Occipital lobe (tissue), 3 donors: ENCODE measurements at places on chromosomes 12 and 14. TPM values are rescaled to one million over a fixed set of nuclear protein-coding genes. Genes with fewer than 3 reads are reported as not detected.

GRCh38 chr14:66114071-66114470, 372.1 kb upstream of the CCDC196 start:
- DNase-seq: no peak

DNA sequence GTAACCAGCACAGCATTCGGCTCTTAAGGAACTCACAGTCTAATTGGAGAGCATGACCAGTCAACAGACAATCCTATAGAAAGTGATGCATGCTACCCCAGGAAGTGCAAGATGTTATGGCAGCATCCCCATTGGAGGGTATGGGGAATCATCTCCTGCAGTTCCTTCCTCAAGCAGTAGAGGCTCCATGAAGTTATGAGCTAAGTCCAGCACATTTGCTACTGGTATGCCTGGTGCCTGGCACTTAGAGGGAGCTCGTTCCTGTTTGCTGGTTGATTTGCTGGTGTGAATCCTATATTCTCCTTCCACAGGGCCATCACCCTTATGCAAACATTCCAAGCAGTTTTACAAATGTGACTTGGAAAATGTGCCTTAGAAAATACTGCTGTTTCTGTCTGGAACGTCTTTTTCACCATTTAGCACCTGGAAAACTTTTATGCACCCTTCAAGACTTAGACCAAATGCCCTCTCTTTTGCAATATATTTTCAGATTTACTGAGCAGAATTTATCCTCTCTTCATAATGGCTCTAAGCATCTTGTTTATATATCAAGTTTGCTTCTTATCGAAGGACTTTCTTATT, 136.1 kb upstream of the WSCD2 start:
- no peak for DNase-seq

DNA sequence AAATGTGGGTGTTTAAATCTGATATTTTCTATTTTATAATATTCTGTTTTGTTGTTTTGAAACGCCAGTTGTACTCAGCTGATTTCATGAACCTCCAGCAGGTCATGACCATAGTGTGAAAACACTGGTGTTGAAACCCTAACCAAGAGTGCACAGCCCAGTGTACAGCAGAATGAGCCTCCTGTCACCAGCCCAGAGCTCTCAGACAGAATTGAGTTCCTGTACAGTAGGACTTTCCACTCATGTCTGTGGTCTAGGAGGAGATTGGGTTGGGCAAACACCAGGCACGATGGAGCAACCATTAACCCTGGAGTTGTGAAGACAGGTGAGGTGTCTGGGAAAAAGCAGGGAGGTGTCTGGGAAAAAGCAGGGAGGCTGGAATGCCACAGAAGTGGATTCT, 908.8 kb downstream of the VRK1 start:
- no peak for DNase-seq

DNA sequence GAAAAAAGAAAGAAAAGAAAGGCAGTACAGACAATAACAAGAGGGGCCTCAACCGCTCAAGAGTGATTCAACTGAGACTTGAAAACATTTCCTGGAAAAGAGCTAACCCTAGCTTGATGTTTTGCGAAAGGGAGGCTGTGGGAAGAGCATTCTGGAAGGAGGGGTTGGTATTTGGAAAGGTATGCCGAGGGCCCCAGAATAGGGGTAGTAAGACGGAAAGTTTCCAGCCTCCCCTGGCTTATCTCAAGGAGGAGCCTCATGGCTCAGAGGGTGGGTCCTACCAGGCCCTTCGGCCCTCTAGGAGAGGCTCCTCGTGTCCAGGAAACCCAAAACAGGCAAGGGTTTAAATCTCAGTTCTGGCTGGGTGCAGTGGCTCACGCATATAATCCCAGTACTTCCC, 8.4 kb downstream of the RNU4-2 start:
- DNase-seq: no peak

DNA sequence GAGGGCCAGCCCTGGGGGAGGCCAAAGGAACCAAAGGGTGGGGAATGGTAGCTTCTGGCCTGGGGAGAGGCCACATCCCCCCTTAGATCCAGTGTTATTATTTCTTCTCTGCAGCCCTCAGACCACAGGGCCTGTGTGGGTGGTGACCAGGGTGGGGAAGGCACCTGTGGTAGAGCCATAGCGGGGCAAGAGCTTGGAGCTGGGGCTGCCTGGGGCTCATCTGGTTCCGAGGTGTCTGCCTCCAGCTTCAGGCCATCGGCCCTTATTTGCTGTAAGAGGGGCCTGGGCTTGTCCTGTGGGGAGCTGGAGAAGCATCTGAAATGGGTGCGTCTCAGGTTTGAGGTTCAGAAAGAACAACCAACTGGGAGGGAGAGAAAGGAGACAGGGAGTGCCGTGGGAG, 2.1 kb upstream of the B3GNT4 start:
- no peak for DNase-seq

DNA sequence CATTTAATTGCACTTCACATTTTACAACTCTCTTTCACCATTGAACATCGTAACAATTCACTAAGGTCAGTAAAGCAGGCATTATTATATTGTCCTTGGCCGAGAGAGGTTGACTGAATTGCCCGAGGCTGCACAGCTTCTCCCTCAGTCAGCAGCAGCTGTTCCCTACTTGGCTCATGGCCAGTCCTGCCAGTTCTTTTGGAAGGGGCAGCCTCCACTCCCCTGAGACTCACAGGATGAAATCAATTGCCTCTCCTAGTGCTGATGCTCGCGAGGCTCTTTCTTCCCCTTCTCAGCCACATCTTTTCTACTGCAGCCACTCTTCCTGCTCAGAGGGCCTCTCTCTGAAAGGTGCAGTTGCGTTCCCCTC, 79.9 kb upstream of the KCNA1 start:
- DNase-seq: no peak

- no peak for DNase-seq
These were observed 15.9 kb upstream of the LRRK2 start for GRCh38 chr12:40208707-40209446.

- DNase-seq: no peak
These were observed 69.9 kb upstream of the PSMA6 start for GRCh38 chr14:35222324-35222723.

Gene RTL1
- not detected for total RNA-seq

Gene DIO3
- total RNA-seq: not detected

Gene SLCO1C1
- 32.9 TPM for total RNA-seq

Gene SERPINA3
- 0.94 TPM for total RNA-seq
